Mucosa of descending colon (tissue), 3 donors: ENCODE measurements at places on chromosomes 11 and 22.

GRCh38 chr11:80900265-80900664, 1459.4 kb upstream of the TENM4 start:
- DNase-seq = no peak

- no peak for DNase-seq
Observed at GRCh38 chr11:73236854-73237253, 18.8 kb downstream of the P2RY2 start.

- DNase-seq = peak; percentile 44
Observed at GRCh38 chr22:45235101-45235777, 5.5 kb downstream of the KIAA0930 start.

DNA sequence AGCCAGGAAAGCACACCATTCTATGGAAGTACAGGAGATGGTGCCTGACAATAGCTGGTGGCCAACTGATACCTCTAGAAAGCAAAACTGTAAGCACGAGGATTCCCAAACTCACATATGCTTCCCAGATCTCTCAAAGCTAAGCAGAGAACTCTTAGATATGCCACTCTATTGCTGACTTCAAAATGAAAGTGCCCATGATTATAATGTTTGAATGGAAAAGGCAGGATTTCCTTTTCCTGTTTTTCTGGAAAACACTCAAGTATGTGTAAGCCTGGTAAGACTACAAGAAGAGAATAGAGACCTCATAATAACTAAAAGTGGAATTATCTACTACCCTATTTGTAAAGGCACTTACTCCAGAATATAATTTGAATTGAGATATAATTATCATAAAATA, 2.6 kb upstream of the CARD18 start:
- DNase-seq = no peak

GRCh38 chr11:114226356-114226755, 69.8 kb upstream of the NNMT start:
- DNase-seq = no peak

DNA sequence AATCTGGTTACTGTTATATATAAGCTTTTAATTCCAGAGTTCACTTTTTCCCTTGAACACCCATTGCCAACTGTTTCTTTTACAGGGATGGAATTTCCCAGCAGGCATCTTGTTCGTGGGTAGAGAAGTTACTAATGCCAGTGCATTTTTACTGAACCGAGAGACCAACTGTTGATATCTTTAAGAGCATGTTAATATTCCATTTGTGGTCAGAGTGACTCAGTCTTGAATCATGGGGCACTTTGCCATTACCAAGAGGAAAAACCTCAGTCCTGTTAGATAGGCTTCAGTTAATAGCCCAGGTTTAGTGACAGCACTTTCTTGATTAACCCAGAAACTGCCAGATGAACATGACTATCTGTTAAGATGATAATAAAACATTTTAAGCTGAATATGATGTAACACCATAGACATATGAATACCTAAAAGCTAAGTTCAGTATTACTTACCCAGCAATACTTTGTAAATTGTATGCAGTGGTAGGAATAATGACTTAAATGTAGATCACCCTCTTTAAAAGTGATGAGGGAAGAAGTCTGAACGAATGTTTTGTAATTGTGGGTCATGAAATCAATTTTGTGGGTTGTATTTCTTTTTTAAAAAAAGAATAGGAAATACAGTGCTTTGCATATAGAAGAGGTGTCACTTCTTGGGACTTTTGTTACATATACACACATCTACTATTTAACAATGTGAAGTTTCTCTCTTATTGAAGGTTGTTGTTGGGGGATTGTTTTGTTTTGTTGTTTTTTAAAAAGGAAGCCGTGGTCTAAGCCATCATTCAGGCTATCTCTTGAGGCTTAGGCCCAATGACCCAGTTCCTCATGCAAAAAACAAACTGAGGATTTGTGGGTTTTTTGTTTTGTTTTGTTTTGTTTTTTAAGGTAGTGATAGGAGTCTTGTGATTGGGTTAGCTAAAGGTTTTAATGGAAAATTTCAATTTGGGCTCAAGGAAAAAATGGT, 79.2 kb upstream of the GRIK4 start:
- DNase-seq = no peak

- no peak for DNase-seq
Observed at GRCh38 chr11:69166218-69167115, 10.7 kb downstream of the SMIM38 start.

GRCh38 chr11:17208257-17208999, 642 bp upstream of the PIK3C2A start:
- no peak for DNase-seq

DNA sequence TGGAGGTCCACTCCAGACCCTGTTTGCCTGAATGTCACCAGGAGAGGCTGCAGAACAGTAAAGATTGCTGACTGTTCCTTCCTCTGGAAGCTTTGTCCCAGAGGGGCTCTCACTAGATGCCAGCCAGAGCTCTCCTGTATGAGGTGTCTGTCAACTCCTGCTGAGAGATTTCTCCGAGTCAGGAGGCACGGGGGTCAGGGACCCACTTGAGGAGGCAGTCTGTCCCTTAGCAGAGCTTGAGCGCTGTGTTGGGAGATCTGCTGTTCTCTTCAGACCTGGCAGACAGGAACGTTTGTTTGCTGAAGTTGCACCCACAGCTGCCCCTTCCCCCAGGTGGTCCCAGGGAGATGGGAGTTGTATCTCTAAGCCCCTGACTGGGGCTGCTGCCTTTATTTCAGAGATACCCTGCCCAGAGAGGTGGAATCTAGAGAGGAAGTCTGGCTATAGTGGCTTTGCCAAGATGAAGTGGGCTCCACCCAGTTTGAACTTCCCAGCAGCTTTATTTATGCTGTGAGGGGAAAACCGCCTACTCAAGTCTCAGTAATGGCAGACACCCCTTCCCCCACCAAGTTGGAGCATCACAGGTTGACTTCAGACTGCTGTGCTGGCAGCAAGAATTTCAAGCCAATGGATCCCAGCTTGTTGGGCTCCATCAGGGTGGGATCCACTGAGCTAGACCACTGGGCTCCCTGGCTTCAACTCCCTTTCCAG, 99.4 kb downstream of the PDE3B start:
- no peak for DNase-seq

DNA sequence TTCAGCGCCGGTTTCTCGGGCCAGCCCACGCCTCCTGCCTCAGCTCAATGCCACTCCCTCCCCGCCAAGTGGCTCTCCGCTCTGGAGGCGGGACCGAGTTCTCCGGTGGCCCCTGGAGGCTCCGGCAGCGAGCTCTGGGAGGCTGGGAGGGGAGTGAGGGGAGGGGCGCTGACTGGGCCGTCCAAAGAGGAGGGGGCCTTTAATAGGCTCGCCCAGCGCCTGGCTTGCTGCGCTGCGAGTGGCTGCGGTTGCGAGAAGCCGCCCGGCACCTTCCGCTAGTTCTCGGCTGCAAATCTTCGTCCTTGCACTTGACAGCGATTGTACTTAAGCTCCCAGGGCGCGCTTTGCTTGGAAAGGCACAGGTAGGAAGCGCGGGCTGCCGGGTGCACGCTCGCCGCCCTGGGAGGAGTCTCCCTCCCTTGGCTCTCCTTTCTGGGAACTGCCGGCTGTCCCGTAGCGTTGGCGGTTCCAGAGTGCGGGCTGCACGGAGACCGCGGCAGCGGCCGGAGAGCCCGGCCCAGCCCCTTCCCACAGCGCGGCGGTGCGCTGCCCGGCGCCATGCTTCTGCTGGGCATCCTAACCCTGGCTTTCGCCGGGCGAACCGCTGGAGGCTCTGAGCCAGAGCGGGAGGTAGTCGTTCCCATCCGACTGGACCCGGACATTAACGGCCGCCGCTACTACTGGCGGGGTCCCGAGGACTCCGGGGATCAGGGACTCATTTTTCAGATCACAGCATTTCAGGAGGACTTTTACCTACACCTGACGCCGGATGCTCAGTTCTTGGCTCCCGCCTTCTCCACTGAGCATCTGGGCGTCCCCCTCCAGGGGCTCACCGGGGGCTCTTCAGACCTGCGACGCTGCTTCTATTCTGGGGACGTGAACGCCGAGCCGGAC, at the start of gene ADAMTS15:
ADAMTS15 (plus strand) TSS at position 230 of the 894 bp plus-strand sequence; CDS start at position 559, 329 bp downstream.
- peak; percentile 83 for DNase-seq

- peak; percentile 77 for DNase-seq
Observed at GRCh38 chr22:35480627-35481550, 59.7 kb upstream of the RASD2 start.

GRCh38 chr22:39570665-39571064, at the start of gene CACNA1I:
CACNA1I (plus strand) TSS chr22:39570753; CDS start chr22:39570753, 0 bp downstream.
- DNase-seq = no peak

DNA sequence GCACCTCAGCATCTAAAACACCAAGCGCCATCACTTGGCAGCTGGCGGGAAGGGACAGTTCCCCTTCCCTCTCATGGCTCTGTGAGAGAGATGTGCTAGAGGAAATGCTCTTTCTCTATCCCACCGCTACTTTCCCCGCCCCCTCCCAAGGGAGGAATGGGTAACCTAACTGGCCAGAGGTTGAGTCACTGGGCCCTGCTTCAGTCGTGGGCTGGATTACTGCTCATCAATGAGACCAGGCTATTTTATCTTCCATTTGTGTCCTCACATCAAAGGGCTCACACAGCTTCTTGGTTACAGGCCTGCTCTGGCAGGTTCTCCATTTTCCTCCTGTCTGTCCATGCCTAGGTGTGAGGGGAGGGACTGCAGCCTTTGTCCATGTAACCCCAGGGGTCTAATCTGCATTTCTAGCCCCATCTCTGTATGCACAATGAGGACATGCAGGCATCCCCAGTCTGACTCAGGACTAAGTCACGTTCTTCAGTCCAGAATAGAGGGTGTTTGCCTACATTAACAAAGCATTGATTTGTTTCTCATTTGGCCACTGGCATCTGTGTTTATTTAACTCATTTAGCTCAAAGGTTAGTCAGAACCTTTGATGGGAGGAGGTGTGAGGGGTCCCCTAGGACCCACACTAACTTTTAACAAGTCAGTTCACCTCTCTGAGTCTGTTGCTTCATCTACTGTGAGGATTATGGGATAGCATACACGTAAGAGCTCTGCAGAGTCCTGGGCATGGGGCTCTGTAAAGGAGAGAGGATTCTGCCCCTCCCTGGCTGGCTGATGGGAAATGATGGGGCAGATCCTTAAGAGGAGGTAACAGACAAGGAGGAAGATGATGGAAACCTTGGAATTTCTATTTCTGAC, 99.1 kb downstream of the XRRA1 start:
- DNase-seq = no peak

GRCh38 chr22:44460287-44460686, 37.7 kb downstream of the RTL6 start:
- no peak for DNase-seq

DNA sequence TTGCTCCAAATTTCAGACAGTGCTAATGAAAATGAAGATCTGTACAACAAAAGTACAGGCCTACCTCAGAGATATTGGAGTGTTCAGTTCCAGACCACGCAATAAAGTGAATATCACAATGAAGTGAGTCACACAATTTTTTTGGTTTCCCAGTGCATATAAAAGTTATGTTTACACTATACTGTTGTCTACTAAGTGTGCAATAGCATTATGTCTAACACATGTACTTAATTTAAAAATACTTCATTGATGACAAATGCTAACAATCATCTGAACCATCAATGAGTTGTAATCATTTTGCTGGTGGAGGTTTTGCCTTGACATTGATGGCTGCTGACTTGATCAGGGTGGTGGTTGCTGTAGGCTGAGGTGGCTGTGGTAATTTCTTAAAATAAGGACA, 60.6 kb upstream of the E2F8 start:
- DNase-seq = no peak

DNA sequence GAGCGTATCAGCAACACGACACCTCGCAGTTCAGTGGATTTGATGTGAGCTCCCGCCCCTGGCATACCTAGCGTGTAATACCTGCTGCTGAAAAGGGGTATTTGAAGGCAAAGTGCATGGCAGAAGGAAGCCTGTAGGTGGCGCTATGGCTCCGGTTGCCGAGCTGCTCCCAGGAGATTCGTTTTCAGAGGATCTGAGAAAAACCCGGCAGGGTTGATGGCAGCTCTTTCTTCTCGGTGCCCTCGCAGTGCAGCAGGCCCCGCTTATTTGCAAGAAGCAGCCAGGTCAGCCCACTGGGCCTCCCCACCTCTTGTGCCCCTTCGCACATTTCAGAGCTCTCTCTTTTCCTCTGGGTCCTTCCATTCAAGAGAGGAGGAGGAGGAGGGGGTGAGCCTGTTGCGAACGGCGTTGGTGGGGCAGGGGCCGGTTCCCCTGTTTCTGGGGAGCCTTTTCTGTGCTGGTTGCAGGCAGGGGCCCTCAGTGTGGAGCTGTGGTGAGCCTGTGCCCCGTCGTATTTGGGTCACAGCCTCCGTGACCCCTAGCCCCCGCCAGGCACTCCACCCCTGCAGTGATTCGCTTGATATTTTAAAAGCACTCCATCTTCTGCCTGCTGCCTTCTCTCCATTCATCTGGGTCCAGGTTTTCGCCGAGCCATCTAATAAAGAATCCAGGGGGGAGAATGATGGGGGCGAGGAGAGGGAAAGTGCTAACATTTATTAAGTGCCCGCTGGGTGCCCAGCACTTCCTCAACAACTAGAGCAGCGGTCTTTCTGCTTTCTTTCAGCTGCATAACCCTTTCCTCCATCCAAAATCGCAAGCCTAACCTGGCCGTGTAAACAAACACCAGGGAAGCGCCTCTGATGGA, 85.3 kb upstream of the SYT13 start:
- no peak for DNase-seq

GRCh38 chr11:118918686-118919280, 6.9 kb downstream of the BCL9L start:
- no peak for DNase-seq

DNA sequence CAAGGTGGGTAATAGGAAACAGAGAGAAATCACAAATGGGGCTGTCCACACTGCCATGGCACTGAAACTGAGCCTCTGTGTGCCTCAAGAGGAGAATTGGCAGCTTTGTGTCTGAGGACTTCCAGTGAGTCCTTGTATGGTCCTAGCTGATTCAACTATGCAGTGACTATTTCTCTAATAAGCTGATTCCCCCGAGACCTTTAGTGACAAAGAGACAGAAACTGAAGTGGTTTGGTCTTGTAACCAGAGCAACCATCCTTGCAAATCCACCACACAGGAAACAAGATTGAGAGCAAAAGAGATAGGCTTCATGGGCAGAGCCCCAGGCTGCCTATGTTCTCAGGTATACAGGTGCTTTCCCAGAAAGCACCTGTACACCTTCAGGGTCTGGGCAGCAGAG, 1038.5 kb downstream of the NTM start:
- no peak for DNase-seq

DNA sequence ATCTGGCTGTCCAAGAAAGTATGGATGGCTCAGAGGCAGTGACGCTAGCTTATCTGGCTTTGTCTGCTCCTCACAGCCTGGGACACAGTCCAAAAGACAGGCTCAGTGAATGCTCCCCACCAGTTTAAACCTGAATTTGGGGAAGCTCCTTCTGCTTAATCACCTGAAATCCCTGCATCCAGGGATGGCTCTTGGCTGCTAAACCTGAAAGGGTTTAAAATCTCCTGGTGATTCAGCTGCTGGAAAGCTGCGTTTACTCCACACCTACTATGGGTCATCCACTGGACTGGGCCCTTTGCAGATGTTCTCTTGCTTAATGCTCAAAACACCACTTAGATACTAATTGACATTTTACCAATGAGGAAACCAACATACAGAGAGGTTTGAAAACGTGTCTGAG, 302.0 kb upstream of the NARS2 start:
- no peak for DNase-seq

GRCh38 chr11:8698379-8698851, 15.8 kb downstream of the RPL27A start:
- DNase-seq = no peak

GRCh38 chr11:9016916-9017642, 13.3 kb upstream of the NRIP3 start:
- no peak for DNase-seq

- no peak for DNase-seq
Observed at GRCh38 chr11:19393941-19394340, 153.2 kb upstream of the E2F8 start.
